Adipocyte (in vitro differentiated cells): ENCODE measurements at places on chromosomes 16 and 17.

- DNase-seq = no peak
Measured at GRCh38 chr17:6551869-6552531, 4.4 kb downstream of the PITPNM3 start.

GRCh38 chr16:69111216-69111875 is 5.9 kb downstream of the HAS3 start:
- DNase-seq = no peak

- no peak for DNase-seq
Measured at GRCh38 chr17:49339354-49339753, 22.7 kb downstream of the ZNF652 start.

- DNase-seq = no peak
Measured at GRCh38 chr17:74274060-74274708, at the start of gene DNAI2. Gene DNAI2, plus strand, starts transcription at chr17:74274234. Its CDS starts 7,584 bp downstream, at chr17:74281818.

DNA sequence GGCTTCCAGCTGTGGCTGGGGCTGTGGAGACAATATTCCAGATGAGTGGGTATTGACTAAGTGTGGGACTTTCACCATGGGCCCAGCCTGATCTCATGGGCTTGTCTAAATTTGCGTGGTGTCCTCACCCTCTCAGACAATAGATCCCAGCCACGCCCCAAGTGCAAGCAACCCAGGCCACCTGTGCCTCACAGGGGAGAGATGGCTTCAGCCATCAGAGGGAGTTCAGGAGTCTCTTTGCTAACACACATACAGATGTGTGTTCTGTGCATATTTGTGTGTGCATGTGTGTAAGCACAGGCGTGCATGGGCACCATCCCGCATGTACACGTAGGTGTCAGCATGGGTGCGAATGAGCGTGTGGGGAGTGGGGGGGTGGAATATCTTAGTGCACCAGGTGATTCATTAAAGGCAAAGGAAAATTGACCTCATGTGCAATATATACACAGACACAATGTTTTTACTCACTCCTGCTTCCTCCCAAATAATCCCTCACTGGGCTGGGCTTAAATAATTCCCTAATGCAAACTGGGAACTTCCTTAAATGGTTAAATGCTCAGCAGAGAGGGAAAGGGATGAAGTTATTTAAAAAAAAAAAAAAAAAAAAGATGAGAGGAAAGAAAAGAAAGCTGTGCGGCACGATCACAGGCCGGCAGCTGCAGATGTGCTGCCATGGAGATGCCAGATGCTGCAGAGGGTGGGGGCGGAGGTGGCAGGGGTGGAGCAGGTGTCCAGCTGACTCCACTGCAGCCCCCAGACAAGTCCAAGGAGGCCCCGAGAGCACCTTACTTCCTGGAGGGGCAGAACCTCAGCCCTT is 24.0 kb upstream of the CDC42EP4 start:
- DNase-seq = no peak

DNA sequence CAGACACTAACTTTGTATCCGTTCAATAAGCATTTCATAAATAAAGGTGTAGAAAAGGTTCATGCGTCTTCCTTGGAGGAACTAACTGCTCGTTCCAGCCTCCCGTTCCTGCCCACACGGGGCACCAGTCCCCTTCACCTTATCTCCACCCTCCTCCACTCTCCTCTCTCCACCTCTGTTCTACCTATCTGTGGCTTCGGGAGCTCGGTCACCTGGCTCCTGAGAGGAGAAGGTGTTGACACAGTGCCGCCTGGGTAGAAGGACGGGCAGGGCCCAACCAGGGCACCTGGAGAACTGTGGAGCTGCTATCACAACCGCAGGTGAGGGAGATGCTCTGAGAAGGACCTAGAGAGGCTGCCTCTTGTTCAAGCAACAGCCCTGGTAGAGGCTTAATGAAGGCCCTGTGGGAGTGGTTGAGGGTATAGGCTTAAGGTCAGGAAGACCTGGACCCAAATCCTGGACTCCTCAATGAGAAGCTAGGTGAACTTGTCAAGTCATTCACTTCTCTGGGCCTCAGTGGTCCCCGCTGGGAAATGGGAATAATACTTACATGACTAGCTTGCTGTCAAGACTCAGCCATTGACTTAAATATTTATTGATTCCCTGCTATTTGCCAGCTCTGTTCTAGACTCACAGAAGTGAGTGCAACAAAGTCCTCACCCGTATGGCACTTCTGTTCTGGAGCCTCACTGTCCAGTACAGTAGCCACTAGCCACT is 9.6 kb upstream of the MINK1 start:
- DNase-seq = no peak

DNA sequence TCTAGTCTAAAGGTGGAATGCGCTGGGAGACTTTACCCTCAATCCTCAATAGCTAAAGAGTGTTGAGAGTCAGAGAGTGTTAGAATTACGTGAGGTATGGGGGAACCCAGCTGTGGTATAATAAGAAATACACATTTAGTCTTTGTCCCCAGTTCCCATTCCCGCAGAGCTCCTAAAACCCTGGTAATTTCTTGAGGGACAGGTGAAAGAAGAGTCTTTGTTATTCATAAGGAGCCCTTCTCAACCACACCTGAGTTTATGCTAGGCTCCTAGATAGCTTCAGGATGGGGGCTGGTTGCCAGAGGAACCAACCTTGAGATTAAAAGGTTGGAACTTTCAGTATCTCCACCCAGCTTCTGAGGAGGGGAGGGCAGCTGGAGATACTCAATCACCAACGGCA is 5.8 kb downstream of the ZNF18 start:
- no peak for DNase-seq

- DNase-seq = no peak
Measured at GRCh38 chr17:51335883-51336822, 75.8 kb downstream of the UTP18 start.

DNA sequence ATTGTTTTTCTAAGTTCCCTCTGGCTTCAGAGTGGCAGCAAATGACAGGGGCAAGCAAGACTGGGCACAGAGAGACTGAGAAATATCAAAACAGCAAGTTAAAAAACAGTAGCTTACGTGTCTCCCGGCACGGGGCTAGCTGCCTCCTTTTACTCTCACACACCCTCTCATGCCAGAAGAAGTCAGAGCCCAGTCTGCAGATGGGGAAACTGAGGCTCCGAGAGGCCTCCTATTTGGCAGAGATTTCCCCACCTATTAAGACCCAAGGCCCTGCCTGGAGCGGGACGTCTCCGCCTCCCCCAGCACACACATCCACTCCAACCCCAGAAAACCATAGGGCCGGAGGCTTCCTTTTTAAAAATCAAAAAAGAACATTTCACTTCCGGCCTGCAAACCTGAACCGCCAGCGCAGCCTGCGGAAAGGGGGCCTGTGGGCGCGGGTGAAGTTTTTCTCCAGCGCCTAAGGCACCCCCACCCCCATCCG is 832 bp downstream of the CARHSP1 start:
- DNase-seq = peak; percentile 43

- no peak for DNase-seq
Measured at GRCh38 chr16:23362460-23363317, 60.6 kb downstream of the SCNN1B start.

GRCh38 chr17:1156864-1157263 is 22.9 kb downstream of the ABR start:
- no peak for DNase-seq

GRCh38 chr16:24896439-24896838 is 50.7 kb downstream of the SLC5A11 start:
- no peak for DNase-seq

DNA sequence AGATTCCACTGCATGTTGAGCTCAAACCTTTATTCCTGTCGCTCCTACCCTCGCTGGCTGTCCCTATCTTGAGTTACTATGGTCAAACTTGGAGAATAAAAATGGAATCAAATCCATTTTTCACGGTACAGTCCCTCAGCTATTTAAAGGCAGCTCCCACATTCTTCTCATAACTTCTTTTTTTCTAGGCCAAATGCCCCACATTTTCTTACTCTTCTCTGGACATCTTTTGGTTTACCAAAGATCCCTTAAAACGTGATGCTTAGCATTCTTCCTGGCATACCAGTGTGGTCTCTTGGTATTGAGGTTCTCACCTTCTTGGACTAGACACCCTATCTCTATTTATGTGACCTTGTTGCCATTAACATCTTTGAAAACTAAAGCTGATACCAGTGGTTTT is 48.3 kb upstream of the MAF start:
- no peak for DNase-seq

DNA sequence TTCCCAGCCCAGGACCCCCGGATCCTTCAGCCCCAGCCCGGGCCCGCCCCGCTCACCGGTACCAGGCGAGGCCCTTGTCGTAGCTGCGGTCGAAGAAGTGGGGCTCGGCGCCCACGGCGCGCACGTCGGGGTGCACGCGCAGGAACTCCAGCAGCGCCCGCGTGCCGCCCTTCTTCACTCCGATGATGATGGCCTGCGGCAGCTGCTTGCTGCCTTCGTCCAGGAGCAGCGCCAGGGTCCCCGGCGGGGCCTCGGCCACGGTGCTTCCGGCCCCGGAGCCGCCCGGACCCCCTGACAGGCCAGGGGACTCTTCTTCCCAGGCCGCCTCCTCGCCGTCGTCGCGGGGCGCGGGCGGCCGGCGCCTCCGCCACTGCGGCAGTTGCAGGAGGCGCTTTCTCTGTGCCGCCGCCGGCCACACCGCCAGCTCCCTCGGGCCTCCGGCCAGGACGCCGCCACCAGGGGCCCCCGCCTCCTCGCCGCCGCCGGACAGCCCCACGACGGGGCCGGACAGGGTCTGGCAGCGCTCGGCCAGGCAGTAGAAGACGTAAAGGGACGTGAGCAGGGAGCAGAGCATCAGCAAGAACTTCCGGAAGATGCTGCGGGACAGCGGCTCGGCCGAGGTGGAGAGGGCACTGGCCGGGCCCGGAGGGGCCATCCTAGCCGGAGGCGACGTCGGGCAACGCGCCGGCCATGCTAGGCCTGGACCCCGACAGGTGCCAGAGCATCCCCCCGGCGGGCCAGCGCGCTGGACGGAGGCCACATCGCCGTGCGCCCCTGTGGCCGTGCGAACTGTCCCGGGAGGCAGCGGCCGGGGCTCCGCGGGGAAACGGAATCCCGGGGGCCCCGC is 1.0 kb downstream of the HS3ST3A1 start:
- peak; percentile 60 for DNase-seq

DNA sequence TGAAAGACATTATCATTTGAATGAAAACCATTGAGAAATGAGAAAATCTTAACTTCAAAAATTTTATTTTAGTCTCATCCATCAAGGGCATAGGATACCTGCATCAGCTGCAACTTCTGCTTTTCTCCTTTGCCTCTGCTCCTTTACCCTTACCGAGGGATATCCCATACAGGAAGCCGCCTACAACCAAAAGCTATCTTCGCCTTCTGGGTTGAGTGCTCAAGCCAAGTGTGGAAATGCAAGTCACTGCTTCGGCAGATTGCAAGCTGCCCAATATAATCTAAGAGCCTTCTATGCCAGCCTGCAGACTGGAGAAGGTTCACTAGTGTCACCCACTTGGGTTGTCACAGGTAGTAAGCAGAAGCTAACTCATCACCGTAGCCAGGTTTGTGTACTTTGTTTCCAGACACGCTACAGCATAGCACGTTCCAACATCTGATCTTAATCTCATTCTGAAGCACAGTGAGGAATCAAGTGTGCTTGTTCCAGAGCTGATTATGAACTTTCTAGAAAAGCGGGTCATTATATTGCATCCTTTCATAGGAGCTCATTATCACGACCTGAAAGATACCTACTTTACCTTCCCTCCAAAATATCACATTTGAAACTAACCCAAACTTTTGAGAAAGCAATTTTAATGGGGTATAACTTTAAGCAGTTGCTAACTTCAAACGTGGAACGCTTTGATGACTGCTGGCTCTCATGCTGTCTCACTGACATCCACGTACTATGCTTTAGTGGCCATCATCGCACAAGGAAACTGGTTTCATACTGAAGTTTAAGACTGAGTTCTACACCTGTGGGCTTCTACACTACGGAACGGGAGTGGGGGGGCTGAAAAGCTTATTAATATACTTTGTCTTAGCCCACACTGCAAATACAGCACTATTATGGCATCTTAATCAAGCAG is 8.0 kb upstream of the UNK start:
- DNase-seq = peak; percentile 33

DNA sequence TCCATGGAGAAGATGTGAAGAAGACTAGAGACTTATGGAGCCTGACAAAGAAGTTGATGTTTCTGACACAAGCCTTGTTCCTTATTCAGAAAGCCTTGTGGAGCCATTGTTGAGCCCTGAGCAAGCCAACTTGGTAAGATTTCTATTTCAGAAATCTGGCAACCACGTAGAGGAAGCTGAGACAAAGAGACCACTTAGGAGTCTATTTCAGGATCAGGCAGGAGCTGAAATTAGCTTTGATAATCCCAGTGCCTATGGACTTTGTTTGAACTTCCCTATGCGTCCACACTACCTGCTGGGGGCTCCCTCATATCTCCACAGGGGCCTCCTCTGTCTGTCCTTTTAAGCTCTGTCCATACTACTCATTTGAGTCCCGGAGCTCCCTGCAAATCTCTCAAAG is 540.0 kb upstream of the GOT2 start:
- DNase-seq = no peak

DNA sequence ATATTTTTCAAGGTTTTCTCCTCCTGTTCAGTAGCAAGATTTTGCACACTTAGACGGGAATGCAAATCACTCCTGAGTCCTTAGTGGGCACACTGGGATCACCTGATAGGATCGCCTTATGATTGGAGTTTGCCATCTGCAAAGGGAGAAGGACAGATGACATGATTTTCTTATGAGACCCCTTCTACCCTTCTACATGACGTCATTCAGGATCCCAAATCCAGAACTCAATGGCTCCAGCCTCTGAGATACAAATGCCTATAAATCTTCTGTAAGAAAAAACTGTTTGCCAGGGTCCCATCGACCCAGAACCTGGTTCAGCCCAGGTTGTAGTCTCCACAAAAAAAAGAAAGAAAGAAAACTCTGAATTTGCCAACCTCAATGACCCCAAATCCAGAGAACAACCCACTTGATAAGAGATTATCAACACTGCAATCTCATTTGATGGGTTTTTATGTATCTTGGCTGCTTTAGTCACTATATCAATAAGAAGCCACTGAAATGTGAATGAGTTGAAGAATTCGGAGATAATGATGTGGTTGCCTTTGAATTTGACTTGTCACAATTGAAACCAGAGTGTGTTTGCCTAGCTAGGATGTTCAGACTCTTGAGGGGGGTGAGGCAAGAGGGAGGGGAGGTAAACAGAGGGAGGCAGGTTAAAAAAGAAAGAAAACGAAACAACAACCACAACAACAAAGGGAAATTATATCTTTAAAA is 6.7 kb downstream of the ZNF423 start:
- no peak for DNase-seq

GRCh38 chr17:48552466-48553189 is 7.7 kb upstream of the HOXB2 start:
- no peak for DNase-seq

DNA sequence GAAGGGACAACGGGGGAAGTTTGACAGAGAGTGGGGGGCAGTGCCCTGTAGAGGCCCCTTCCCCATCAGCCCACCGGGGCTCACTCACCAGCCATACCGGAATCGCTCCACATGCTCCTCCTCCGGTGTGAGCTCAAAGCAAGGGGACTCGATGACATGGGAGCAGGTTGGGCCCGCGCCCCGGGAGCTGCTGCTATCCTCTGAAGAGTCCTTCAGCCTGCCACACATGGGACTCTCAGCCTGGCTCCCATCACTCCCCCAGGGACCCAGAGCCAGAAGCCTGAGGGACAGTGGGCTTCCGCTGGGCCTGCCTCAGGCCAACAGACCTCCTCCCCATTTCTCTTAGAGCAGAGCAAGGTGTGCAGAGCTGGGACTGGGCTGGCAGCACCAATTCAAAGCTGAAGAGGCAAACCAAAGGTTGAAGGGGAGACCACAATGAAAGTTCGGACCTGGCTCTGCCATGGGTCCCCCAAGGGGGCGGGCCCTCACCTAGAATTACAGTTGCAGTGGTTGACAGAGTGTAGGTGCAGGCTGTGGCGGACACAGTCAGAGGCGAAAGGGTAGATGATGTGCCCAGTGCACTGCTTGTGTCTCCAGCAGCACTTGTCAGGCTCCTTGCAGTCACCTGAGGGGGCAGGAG is 7.3 kb downstream of the PROCA1 start:
- no peak for DNase-seq
